Sigmoid colon (tissue), 7 donors: ENCODE measurements at places on chromosomes 4 and X.

DNA sequence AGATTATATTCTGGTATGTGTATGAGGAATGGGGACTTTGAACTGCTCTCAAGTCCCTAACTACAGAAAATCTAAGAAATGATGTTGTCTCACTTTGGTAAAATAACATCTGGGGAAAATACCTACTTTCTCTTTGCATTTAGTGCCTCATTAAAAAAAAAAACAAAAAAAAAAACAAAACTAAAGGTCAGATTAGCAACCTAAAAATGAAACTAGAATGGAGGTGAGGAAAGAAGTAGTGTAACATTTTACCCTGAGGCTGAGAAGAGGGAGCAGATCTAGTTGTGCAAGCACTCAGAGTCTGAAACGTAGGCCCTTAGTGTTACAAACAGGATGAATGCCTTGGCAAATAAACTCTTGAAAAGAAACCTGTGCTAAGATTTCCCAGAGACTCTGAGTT, 56.0 kb downstream of the VGLL1 start:
- DNase-seq, result no peak

DNA sequence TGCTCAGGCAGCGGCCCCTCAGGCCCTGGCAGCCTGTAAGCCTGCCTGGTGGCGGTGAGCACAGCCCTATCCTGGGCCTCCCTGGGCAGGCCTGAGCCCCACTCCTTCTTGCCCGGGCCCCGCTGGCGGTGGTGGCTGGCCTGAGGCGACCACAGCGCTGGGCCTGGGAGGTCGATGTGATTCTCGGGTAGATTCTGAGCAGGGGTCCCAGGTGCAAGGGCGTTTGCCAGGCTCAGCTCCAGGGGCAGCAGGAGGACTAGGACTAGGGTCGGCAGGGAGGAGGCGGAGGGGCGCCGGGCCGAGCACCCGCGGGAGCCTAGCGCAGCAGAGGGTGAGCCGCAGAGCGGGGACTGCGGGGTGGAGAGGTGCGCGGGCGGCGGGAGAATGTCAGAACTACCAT, 17.0 kb downstream of the FAM9A start:
- no peak for DNase-seq

GRCh38 chr4:176287546-176287945, 18.5 kb upstream of the ASB5 start:
- DNase-seq, result no peak

DNA sequence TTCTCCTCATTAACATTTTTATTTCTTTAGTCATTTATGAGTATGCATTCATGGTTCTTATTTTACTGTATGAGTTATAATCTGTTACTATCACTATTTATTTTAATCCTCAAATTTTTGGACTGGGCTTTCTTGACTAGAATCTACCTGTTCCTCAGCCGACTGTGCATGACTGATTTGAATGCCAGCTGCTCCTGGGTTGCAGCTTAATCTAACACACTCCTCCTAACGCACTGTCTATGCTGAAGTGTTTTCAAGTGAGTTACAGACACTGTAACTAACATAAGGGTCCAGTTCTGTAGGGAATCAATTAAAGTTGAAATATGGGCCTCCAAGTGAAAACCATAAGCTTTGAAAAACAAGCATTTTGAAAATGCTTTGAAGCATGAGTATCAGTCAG, 137.4 kb upstream of the ARSJ start:
- DNase-seq, result no peak

DNA sequence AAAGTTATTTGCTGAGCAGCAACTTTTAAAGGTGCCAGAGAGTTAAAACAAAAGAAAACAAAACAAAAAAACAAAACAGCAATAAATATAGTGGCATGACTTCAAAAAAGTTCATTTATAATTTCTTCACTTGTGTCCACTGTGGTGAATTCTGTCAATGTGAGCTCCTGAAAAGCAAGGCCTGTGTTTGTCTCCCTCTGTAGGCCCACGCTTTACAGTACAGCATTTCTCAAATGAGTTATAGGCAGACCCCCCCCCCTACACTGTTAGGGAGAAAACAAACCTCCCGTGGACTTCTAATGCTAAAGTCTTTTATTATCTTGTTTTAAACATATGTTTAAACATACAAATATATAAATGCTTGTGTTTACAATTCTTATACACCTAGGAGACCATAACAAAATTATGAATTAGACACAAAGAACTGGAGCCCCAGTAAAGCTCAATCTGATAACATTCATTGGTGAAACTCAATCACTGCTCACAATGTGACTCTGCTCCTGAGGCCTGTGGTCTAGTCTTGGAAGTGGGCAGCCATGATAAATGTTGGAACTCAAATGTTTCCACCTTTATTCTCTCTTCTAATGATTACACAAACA, 47.0 kb upstream of the SCOC start:
- DNase-seq, result no peak

- no peak for DNase-seq
These were observed 7.9 kb upstream of the CBR4 start for GRCh38 chr4:169017971-169018370.

- no peak for DNase-seq
These were observed 36.0 kb upstream of the TTC29 start for GRCh38 chr4:146981651-146982050.
